Suprapubic skin (tissue), 4 donors: ENCODE measurements at places on chromosomes 16 and 17. TPM values are rescaled to one million over a fixed set of nuclear protein-coding genes. Genes with fewer than 3 reads are reported as not detected.

The ARHGAP44 gene
- total RNA-seq: 3.5 TPM

The MAPT gene
- 5.1 TPM for total RNA-seq

The MT3 gene
- not detected for total RNA-seq

The SDF2 gene
- 36.7 TPM for total RNA-seq

The ZNF747 gene
- 12.0 TPM for total RNA-seq

The CCDC47 gene
- 58.4 TPM for total RNA-seq

The SLC35B1 gene
- total RNA-seq: 34.9 TPM

The PARD6A gene
- 4.3 TPM for total RNA-seq

The CCL5 gene
- total RNA-seq: 0.79 TPM

The TBCD gene
- total RNA-seq: 119 TPM
